T-helper 22 cell (primary cell): ENCODE measurements at places on chromosomes 2 and 18.

GRCh38 chr2:20450201-20450999 is 3.5 kb downstream of the RHOB start:
- no peak for DNase-seq

GRCh38 chr2:42971381-42971780 is 179.0 kb upstream of the HAAO start:
- no peak for DNase-seq

- no peak for DNase-seq
Measured at GRCh38 chr2:163351966-163352365, 383.8 kb downstream of the FIGN start.

DNA sequence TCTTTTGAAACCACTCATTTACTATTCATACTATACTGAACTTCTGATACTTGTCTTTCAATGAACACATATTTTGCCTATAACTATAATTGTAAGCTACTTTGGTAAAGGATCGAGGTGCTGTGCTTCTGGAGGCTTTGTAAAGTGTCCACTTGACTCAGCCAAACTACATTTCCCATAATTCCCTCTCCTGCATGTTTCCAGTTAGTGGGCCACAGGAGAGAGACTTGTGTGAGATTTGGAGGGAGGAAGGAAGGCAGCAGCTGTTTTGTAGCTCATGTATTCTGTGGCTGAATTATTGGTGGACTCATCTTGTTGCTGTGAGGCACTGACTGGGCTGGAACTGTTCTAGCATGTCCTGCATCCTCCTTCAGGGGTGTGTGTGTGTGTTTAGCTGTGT is 328.8 kb downstream of the ARL6IP6 start:
- DNase-seq, result no peak

GRCh38 chr2:230502593-230502992 is 86.6 kb downstream of the SP100 start:
- no peak for DNase-seq

- no peak for DNase-seq
Measured at GRCh38 chr18:21663578-21663977, 41.0 kb downstream of the ABHD3 start.

DNA sequence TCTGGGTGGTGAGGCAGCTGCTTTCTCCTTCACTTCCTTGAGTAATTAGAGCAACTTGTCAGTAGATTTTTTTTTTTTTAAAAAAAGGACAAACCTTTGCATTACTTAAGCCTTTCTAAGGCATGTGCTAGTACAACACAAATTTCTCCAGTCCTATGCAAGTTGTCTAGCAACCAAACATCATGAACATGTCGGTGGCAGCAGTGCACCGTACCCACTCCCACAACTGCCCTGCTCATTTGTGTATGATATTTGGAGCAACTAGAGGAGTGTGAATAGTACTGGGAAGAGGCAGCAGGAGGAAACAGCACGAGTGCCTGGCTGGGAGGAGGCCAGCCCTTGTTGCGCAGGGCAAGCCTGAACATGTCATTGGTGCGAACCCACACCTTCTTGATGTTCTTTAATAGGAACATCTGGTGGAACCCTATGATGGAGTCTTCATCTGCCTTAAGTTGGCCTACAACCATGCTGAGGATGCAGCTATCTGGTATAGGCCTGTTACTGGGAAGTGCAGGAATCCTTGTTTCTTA is 238.3 kb downstream of the TDRD15 start:
- no peak for DNase-seq

GRCh38 chr2:32222966-32223365 is 41.7 kb downstream of the NLRC4 start:
- no peak for DNase-seq

DNA sequence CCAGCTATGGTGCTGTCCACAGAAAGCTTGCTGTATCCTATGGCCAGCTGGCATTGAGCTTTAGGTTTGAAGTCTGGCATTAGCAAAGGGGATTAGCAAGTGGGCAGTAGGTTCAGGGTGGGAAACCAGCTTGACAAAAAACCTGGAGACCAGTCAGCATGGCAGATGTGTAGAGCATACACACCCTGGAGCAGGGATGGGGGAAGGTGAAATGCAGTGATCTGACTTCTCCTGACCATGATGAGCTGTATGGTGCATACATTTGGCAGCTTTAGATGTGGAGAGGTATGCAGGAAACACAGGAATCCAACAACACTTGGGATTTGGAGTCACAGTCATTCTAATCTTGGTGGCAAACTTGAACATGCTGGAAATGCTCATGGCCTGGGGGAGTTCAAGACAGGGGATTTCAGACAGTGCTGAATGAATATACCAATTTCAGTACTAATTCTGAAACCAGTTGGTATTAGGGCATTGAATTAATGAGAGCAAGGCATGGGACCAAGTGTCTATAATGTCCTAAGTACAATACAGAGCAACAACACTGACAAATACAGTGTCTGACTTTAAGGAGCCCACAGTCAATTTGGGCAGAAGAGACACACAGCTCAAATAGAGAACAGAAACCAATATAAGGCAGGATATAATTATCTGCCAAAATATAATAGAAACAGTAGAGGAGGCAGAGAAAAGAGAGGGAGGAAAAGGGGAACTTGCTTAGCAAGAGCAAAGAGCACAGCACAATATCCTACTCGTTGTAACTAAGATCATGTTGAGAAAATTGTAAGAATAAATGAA is 11.8 kb downstream of the ARHGAP15 start:
- no peak for DNase-seq

DNA sequence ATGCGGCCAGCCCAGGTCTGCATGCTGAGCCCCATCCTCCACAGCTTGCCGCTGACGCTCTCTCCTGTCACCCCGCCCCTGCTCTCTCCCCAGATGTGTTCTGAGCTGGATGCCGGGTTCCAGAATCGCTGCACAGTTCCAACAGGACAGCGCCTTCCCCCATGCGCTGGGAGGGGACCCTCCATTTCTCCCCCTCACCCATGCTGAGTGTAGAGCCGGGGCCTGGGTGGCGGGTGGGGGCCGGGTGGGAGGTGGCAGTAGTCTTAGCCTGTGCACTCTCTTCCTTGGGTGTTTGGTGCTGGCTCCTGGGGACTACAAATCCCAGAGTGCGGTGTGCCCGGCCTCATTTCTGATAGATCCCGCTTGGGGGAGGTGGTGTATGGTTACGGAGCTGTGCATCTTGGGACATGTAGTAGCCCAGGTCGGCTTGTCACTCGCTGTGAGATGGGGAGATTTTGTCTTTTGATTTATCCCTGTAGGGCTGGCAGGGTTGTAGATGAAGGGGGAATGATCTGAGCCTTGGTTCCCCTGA is 6.8 kb downstream of the DNAJB2 start:
- DNase-seq, result no peak

GRCh38 chr2:23283653-23284052 is 101.3 kb upstream of the KLHL29 start:
- DNase-seq, result no peak

- no peak for DNase-seq
Measured at GRCh38 chr2:237092920-237093781, 7.5 kb downstream of the COPS8 start.

- DNase-seq, result no peak
Measured at GRCh38 chr2:207674826-207675225, 36.6 kb upstream of the CCNYL1 start.

GRCh38 chr18:74414953-74415515 is 42.1 kb downstream of the DIPK1C start:
- DNase-seq, result no peak

DNA sequence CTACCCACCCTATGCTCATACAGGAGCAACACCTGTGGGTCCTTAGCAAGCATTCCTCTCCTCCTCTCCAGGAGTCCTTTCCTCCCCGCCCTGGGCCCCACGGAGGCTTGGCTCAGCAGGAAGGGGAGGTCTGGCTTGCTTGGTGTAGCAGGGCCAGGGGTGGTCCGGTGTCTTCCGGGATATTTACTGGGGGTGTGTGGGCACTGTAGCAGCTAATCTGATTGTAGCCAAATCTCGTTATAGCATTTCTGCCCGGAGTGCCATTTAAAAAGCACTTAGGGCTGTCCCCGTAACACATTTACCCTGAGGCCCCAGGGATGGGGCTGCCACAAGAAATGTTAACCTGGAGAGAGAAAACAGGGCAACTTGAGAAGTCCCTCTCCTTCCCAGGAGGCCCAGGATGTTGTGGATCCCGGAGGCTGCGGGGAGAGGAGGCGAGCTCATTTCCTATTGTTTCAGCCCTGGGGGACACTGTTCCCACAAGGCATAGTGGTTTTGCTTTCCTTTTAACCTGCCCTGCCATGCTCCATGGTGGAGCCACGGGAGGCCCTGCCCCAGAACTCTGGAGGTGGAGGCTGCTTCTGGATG is 134.5 kb downstream of the CLIP4 start:
- DNase-seq, result no peak

DNA sequence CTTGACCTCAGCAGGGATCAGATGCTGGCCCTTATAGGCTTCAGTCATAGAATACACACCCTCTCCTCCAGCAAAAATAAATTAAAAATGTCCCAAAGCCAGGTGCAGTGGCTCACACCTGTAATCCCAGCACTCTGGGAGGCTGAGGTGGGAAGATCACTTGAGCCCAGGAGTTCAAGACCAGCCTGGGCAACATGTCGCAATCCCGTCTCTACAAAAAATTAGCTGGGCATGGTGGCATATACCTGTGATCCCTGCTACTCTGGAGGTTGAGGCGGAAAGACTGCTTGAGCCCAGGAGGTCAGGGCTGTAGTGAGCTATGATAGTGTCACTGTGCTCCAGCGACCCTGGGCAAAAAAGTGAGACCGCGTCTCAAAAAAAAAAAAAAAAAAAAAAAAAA is 4.8 kb downstream of the ITPRIPL1 start:
- DNase-seq, result no peak

GRCh38 chr2:213016984-213017351 is 134.4 kb downstream of the IKZF2 start:
- no peak for DNase-seq

GRCh38 chr18:4445902-4446301 is 9.2 kb downstream of the DLGAP1 start:
- no peak for DNase-seq
